ENCODE measurements at places on chromosomes 6 and 20.

- DNase-seq = no peak
Measured at GRCh38 chr6:74167976-74168375, 472.0 kb downstream of the CD109 start.

- no peak for DNase-seq
Measured at GRCh38 chr20:57940868-57941522, 231.2 kb upstream of the PMEPA1 start.

- no peak for DNase-seq
Measured at GRCh38 chr6:160387916-160388643, 39.9 kb downstream of the SLC22A3 start.

GRCh38 chr6:116004841-116005815 is 55.6 kb downstream of the FRK start:
- DNase-seq = no peak

DNA sequence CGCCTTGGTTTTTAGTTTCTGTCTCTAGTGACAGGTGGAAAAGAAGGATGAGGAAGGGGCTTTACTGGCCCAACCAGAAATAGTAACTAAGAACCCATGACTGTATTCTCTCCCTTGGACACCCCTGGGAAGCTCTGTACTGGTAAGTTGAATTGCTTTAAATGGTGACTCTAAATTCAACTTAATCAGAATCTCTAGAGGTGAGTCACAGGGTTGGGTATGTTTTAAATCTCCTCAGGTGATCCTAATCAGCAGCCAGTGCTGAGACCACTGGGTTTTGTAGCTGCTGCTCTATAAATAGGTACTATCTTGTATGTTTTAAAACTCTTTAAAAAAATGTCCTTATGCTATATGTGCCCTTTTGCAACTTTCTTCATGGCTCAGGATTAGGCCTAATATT is 314.0 kb upstream of the ECI2 start:
- no peak for DNase-seq

DNA sequence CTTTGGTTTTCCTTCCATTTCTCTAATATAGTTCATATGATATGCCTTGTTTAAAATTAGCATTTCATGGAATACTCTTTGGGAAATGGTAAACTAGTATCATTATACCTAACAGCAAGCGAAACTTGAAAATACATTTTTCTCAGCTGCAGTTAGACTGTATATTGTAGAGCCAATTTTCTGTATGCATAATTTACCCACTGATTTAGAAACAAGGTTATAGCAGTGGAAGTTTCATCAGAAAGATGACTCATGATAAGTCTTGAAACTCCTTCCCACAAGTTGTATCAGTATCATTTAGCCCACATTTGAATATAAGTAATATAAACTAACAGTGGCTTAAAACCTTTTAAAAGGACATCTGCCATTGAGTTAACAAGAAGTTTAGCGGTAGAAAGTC is 164.8 kb upstream of the BMP5 start:
- DNase-seq = no peak

Measured in GM12878 (cell line).